ENCODE measurements at places on chromosomes 2 and 18. TPM values are rescaled to one million over a fixed set of nuclear protein-coding genes. Genes with fewer than 3 reads are reported as not detected.

The SERPINB2 gene
- not detected for total RNA-seq

The WNT6 gene
- 7.9 TPM for total RNA-seq

DNA sequence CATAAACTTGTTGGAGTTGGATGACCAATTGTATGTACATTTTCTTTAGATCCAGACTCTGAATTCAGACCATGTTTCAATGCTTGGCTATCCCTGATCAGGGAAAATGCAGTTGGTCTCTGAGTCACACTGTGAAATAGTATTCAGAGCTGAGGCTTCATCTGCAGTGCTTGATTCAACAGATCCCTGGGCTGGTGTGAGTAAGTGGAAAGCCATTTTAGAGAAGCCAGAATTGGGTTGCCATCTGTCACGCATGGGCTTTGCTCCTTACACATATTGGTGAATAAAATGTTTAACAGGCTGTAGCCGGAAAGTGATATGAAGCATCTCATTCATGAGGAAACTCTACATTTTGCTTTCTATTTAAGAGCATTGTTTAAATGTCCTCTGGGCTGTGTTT lies 50.0 kb upstream of the ACYP2 start:
- DNase-seq = no peak

DNA sequence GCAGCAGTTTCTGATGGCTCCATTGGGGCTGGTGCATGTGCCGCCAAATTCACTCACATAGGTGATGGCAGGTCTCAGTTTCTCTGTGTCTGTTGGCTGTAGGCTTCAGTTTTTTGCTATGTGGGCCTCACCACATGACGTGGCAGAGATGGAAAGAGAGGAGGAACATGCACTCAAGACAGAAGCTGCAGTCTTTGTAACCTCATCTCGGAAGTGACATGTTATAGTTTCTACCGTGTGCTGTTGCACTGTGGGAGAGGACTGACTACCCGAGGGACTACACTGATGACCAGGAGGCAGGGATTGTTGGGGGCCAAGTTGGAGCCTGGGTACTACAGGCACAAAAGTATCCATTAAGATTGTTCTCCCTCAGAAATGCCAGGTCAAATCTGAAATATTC lies 9.2 kb upstream of the CNRIP1 start:
- no peak for DNase-seq

DNA sequence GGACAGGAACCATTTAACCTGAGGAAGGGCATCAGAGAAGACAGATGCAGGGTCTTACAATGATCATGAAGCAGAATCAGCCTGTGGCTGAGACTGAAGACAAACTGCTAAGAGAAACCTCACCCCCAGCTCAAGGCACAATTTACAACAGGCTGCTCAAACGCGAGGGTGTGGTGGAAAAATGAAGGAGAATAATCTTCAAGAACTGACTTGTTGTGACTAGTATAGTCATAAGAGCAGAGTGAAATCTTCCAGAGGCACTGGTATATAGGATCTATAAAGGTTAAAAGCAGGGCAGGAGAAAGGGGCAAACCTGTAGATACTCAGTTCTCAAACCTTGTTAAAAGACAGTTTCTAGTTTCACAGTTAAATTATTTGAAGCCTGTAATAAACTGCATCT lies 1155.8 kb upstream of the TMEFF2 start:
- no peak for DNase-seq

GRCh38 chr2:124649001-124649400 lies 623.9 kb downstream of the CNTNAP5 start:
- DNase-seq = no peak

DNA sequence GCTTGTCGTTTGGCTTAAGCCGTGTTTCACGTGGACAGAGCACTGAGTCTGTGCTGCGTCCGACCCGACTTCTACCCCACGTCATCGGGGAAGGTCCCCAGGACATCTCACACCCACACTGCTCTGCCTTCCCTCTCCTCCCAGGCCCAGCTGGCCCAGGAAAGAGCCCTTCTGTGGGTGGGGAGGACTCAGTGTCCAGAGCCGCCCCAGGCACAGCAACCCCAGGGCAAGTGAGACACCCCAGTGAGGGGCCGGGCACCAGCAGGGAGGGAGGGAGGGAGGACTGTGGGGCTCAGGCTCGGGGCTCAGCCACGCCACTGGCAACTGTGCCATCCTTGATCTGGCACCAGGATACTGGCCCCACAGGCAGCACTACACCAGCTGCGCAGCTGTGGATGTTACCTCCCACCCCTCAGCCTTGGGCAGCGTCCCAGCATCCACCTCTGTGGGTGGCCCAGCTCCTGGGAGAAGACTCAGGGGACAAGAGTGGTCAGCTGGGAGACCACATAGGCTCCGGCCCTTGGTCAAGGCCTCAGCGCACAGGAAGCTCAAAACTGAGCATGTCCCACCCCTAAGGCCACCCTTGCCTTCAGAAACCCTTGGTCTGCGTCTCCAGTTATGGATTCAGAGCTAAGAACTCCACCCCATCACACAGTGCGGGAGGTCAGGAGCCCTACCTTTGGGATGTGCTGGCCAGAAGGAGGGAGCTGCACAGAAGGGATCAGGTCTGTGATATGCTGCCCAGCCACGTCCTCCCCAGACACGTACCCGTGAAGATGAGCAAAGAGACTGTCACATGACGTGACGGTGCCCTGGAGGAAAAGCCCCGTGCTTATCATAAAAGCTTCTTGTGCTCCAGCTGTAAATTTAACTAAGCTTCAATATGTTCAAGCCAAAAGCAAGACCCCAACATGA lies 11.7 kb downstream of the PASK start:
- DNase-seq = no peak

DNA sequence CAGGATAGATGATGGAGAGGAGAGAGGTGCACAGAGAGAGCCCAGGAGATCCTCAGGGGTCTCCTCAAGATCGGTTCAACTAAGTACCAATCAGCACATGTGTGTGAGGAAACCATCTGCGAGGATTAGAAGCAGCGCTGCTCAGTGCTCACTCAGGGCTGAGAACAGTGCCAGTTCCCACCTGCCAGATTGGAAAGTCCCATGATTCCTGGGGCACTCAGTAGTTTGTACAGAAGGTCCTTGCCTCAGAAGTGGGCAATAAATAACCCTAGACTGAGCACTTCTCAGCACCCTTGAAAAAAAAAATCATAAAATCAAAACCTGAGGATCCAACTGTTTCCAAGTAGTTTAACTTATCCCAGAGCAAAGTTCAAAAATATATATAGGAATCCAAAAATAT lies 53.8 kb downstream of the SEMA4F start:
- DNase-seq = no peak

DNA sequence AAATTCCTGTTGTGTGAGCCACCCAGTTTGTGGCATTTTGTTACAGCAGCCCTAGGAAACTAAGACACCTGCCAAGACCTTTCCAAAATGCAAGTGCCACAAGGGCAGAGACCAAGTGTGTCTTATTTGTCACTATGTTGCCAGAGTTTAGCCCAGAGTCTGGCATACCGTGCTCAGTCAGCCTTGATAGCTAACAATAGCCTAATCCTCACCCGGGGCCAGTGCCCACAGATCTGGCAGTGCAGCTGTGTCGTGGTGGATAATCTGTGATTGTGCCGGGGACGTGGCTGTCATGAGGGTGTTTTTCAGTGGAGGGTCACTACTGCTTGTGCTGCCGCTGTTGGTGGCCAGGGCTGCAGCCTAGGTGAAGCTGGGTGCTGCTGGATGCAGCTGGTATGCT lies 53.5 kb downstream of the MEP1B start:
- no peak for DNase-seq

DNA sequence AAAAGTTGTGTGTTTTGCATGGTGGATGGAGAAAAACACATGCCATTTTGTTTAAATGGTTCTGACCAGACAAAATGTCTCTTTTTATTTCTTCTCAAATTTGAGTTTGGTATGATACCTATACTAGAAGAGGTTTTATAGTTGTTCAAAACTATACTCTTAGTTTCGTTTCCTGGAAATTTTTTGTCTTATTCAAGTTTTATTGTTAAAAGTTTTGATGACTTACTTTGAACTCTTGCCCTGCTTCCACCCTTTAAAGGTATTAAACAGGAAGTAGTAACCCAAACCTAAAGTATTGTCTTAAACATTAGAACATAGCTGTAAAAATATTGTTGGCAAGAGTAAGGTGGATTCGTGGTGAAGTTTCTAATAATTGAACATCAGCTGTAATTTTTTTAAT lies 98.2 kb downstream of the BABAM2 start:
- no peak for DNase-seq

DNA sequence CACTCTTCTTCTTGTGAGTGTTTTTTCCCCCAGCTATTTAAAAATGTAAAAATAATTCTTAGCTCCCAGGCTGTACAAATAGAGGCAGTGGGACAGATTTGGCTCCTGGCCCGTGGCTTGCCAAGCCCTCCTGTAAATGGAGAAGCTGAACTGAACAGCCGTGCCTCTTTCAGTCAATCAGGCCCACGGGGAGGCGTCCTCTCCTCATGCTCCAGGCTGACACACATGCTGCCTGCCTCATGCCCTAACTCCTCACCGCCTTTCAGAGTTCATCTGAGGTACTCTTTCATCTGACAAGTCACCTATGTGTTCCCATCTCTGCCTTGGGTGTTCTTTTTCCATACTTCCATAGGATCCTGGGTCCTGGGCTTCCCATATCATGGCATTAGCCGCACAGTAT lies 58.9 kb downstream of the BMP10 start:
- no peak for DNase-seq

GRCh38 chr2:74554820-74555531 lies 456 bp downstream of the DOK1 start:
- DNase-seq = peak; percentile 86

DNA sequence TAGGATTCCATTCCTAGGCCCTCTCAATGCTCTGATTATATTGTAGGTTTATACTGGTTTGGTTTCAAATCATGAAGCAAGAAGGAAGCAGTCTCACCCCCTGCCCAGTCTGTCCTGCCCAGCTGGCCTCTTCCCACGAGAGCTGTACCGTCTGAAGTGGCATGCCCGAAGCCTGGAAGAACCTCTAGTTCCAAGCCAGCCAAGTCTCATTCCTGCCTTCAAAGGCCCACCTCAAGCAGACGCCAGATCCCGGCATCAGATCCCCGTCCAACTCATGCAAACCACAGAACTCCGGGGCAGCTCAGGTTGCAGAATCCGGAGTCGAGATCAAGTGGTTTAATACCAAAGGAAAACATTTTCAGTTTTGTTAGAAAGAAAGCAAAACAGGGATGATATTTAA lies 234.4 kb downstream of the LPIN1 start:
- no peak for DNase-seq

GRCh38 chr2:231199219-231199618 lies 788 bp downstream of the ARMC9 start:
- no peak for DNase-seq

GRCh38 chr2:170177950-170178781 lies at the start of gene MYO3B:
Gene MYO3B, plus strand, starts transcription at chr2:170178147. Its CDS starts 141 bp downstream, at chr2:170178288.
- peak; percentile 91 for DNase-seq

DNA sequence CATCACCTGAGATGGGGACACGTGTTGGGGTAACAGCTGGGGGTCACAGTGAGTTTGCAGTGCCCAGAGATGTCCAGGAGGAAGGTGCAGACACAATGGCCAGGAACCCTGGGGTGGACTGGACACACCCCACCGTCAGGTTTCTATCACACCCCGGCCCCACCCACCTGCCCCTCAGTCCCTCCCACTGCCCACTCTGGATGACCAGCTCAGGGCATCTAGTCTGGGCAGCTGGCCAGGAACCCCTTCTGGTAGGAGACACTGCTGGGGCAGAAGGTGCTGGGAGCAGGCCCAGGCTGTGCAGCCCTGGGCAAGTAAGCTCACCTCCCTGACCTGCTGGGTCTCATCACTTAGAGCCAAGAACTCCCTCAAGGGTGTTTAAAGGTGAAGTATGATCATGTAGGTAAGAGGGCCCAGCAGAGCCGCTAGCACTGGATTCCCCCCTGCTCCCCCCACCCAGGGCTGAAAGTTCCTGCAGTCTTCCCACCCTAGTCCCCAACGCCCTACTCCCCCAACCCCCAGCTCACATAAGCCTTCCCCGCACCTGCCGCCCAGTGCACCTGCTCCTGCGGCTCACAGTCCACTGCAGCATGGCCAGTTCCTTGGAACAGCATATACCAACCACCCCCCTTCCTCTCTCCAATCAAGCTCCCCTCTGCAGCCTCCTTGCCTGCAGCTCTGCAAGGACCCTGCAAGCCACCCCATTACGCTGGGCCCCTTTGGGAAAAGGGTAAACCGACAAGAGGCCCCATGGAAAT lies 17.3 kb downstream of the BIN1 start:
- no peak for DNase-seq

Data from Karpas-422 (cell line).